HEK293T (cell line): ENCODE measurements at places on chromosomes 4 and X.
A peak's percentile ranks its signal among the peaks of the same experiment; 100 is the strongest.

DNA sequence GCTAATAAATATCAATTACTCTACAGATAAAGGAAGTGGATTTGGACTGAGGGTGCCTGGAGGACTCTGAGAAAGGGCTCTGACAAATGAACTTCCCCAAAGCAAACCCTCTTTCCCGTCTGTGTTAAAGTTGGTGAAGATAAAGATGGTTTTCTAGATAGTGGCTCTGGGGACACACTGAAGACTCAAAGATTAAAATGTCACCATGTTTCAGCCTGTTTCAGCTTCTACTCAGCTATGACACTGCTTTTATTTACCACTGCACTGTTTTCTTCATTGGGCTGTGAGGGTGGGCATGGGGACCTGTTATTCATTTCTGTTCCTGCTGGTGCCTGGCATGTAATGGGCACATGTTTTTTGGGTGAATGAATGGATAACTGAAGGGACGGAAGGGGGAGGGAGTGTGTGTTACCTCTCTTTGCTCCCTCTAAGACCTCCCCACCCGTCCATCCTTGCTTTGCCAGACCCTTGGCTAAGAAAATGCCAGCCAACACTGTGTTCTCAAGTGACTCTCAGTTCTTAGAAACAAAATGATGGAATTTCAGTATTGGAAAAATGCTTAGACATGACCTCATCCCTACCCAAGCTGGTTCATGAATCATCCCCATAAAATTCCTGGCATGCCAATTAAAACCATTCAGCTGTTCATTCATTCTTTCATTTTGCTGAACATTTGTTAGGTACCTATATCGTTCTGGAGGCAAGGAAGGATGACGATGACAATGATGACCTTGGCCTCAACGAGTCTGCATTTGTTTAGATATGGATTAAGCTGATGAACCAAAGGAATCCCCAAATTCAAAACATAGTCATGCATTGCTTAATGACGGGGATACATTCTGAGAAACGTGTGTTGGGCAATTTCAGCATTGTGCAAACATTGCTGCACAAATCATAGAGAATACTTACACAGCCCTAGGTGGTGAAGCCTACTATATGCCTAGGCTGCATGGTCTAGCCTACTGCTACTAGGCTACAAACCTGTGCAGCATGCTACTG, 13.4 kb upstream of the STK32B start:
- no peak for DNase-seq

- DNase-seq, result no peak
Measured at GRCh38 chr4:153747406-153747955, 12.3 kb downstream of the RNF175 start.

DNA sequence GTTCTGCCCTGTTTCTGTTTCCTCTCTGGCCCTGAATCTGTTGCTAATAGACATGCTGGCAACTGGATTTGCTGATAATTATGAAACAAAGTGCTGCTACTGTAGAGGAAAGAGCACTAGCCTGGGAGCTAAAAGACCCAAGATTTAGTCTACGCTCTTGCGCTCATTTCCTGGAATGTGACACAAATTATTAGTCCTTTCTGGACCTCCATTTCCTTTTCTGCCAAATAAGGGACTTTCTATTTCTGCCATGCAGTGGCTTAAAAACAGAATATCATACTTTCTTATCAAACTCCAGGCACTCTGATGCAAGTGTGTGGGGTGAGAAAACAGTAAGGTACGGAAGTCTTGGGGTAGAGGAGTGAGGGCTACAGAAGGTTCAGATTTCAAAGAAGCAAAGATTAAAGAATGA, 48.3 kb upstream of the GPR174 start:
- DNase-seq, result no peak

DNA sequence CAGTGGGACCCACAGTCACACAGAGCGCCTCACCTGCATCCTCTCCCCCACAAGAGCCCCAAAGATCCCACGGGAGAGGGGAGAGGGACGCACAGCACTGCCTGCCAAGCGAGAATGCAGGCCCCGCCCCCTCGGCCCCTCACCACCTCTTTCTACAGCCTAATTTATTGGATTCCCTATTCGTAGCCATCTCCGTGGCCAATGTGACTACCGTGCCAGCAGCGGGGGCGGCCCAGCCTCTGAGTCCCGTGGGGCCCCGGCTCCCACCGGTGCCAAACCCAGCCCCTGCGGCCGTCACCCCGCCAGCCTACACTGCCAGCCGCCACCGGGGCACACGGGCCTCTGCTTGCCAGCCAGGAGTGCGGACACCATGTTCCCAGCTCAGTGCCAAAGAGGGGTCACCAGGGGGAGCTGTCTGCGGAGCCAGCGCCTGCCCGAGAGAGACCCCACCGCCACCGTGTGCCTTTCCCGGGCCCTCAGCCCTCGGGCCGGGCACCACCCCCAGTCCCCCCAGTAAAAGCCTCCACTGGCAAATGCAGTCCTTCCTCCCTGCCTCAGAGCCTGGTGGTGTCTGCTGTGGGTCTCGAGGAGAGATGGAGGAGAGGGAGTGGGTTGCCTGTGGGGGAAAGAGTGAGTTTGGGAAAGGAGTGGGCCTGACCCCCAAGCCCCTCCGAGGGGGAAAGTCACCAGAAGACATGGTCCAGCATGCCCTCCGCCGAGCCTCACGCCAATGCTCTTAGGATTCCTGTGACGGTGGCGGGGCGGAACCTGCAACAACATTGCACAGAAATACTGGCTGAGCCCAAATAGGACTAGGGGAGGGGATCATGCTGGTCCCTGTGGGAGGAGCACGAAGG, 19.6 kb upstream of the PLXNB3 start:
- DNase-seq, result no peak

GRCh38 chrX:46823481-46823880, 13.4 kb upstream of the RP2 start:
- no peak for DNase-seq

DNA sequence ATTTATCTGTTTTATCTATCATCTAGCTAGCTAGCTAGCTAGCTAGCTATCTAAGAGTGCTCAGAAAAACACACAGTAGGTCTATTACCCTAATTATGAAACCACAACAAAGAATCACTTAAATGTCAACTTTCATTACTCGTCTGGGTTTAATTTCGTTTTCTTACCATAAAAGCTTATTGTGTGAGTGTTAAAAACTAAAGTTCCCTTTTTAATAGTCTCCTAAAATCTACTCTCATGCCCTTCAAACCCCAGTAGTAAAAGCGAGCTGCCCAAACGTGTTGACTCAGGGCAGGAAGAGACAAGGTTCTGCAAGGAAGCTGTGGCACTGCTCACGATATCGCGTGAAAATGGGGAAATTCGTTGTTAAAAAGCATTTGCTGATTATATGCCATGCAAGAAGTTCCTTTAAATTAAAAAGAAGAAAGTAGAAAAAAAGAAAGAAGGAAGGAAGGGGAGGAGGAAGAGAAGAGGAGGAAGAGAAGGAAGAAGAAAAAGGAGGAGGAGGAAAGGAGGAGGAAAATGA, 595 bp downstream of the MBNL3 start:
- DNase-seq, result no peak

- DNase-seq, result no peak
Measured at GRCh38 chrX:82677286-82677685, 830.8 kb upstream of the POU3F4 start.

- no peak for DNase-seq
Measured at GRCh38 chr4:16572631-16573030, 325.8 kb downstream of the LDB2 start.

- DNase-seq, result peak; percentile 21
Measured at GRCh38 chr4:13484749-13485221, 645 bp upstream of the RAB28 start.

- no peak for DNase-seq
Measured at GRCh38 chr4:145719752-145720624, 40.0 kb downstream of the C4orf51 start.

DNA sequence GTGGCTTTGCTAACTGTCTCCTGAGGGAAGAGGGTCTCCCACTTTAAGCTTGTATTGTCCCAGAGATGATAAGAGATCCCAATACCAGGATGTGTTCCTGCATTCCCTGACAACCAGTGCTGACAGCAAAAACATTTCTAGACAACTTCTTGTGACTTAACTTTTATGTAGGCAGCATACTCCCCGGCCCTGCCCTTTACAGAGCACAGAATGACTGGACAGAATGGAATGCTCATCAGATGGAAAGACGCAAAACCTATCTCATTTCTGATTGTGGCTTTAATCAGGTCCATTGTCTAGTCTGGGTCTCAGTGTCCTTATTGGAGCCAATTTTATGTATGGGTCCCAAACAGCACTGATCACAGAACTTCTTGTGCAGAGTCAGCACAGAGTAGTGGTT, 18.2 kb upstream of the PLAC1 start:
- DNase-seq, result no peak

DNA sequence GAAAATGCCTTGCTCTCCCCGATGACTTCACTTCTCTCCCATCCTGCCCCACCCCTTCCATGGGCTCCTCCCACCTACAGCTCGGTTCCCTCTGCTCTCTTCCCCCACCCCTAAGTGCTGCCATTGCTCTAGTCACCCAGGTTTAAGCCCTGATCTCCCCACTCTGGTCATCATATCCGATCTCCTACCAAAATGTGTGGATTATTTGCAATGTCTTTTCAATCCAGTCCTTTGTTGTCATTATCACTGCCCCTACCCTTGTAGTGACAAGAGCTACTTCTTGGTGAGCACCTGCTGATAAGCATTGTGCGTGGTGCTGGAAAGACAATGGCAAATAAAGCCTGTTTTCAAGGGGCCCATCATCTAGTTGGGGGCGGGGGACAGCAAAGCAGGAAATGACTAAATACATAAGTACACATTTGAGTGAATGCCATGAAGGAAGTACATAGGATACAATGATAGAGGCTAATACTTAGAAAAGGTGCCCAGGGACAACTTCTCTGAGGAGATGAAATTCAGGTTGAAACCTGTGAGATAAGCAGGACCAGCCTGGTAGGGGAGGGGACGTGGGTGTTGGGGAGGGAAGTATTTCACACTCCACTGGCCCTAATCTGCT, 63.8 kb downstream of the DLG3 start:
- no peak for DNase-seq
